ENCODE measurements at places on chromosomes 5 and 9. TPM values are rescaled to one million over a fixed set of nuclear protein-coding genes. Genes with fewer than 3 reads are reported as not detected.

Gene CD14
- 1.6 TPM for total RNA-seq

Gene CLPTM1L
- 250 TPM for total RNA-seq

Gene PRDM9
- total RNA-seq = not detected

Gene BNC2
- total RNA-seq = 12.3 TPM

Gene PCDHB15
- 0.56 TPM for total RNA-seq

Gene TMC1
- 0.93 TPM for total RNA-seq

Gene RNF183
- total RNA-seq = not detected

Gene SLC34A3
- 0.06 TPM for total RNA-seq

Gene CD72
- 1.1 TPM for total RNA-seq

Gene QRFP
- not detected for total RNA-seq

Gene LRRC19
- total RNA-seq = not detected

Gene ARL14EPL
- not detected for total RNA-seq

Gene TEX48
- not detected for total RNA-seq

Gene PCDHA9
- 0.06 TPM for total RNA-seq

Gene TAF11L5
- not detected for total RNA-seq

Gene TRIO
- 99.9 TPM for total RNA-seq

Gene FAM78A
- total RNA-seq = 0.44 TPM

Gene CYLC2
- total RNA-seq = not detected

Gene SPTAN1
- total RNA-seq = 596 TPM

Gene BSPRY
- not detected for total RNA-seq

Gene CCNJL
- 0.68 TPM for total RNA-seq

Gene AHRR
- 28.8 TPM for total RNA-seq

Gene IL11RA
- 23.4 TPM for total RNA-seq

Gene CMBL
- total RNA-seq = 5.8 TPM

Gene TRAF1
- 56.1 TPM for total RNA-seq

Gene SERF1B
- 26.2 TPM for total RNA-seq

Gene SPRY4
- total RNA-seq = 16.5 TPM

Gene PCDHGA5
- total RNA-seq = 2.7 TPM

Gene GABRP
- not detected for total RNA-seq

Gene BARHL1
- not detected for total RNA-seq

Gene SOHLH1
- not detected for total RNA-seq

Gene GZMA
- not detected for total RNA-seq

Gene GRM6
- not detected for total RNA-seq

Gene MAMDC2
- total RNA-seq = 2.6 TPM

Gene FRMPD1
- not detected for total RNA-seq

Gene SH3RF2
- 1.8 TPM for total RNA-seq

Gene C9
- total RNA-seq = 0.25 TPM

Gene ABLIM3
- total RNA-seq = 16.7 TPM

Gene LTC4S
- total RNA-seq = 6.1 TPM

Gene AQP7
- total RNA-seq = 1.8 TPM

Gene PCSK5
- 7.1 TPM for total RNA-seq

Gene PIP5KL1
- total RNA-seq = 0.66 TPM

Gene SYNPO
- total RNA-seq = 17.6 TPM

Gene ANXA2R
- 1.5 TPM for total RNA-seq

Gene COL27A1
- total RNA-seq = 2.8 TPM

Gene ATP6V1G1
- 138 TPM for total RNA-seq

All from aortic smooth muscle cell (primary cell).